ENCODE measurements at places on chromosomes 4 and X. TPM values are rescaled to one million over a fixed set of nuclear protein-coding genes. Genes with fewer than 3 reads are reported as not detected.

UGT2B15 gene
- total RNA-seq, result not detected

NEIL3 gene
- 0.76 TPM for total RNA-seq

RAB40A gene
- 0.26 TPM for total RNA-seq

MTCP1 gene
- total RNA-seq, result 11.9 TPM

REELD1 gene
- total RNA-seq, result 0.26 TPM

SORCS2 gene
- total RNA-seq, result 2.2 TPM

KIT gene
- total RNA-seq, result 27.8 TPM

GPR143 gene
- 0.84 TPM for total RNA-seq

TCEANC gene
- total RNA-seq, result 3.1 TPM

APOOL gene
- 17.0 TPM for total RNA-seq

WDR17 gene
- 6.3 TPM for total RNA-seq

MEPE gene
- total RNA-seq, result not detected

CSAG3 gene
- total RNA-seq, result not detected

XK gene
- 5.7 TPM for total RNA-seq

SSX4B gene
- total RNA-seq, result not detected

GASK1B gene
- 12.6 TPM for total RNA-seq

LRRC66 gene
- 0.30 TPM for total RNA-seq

HERC5 gene
- 5.4 TPM for total RNA-seq

SERPINA7 gene
- total RNA-seq, result not detected

ADAMTS3 gene
- 2.3 TPM for total RNA-seq

SUV39H1 gene
- 1.2 TPM for total RNA-seq

Data from upper lobe of left lung (tissue), 6 donors.